ENCODE measurements at places on chromosomes 2 and 18.

DNA sequence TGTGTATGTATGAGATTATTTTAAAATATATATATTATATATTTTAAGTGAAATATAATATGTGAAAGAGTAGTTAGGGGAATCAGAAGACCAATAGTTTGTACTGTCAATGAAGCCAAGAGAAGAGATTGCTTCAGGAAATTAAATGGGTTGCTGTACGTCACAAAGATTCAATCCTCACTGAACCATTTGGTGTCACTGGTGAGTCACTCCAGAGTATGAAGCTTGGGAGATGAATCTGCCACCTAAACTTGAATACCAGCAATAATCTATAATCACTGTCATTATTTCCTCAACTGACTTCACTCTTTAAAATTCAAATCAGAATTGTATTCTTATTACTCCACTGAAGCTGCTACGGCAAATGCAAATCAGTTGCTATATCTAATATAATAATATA is 41.9 kb upstream of the SCN9A start:
- no peak for DNase-seq

DNA sequence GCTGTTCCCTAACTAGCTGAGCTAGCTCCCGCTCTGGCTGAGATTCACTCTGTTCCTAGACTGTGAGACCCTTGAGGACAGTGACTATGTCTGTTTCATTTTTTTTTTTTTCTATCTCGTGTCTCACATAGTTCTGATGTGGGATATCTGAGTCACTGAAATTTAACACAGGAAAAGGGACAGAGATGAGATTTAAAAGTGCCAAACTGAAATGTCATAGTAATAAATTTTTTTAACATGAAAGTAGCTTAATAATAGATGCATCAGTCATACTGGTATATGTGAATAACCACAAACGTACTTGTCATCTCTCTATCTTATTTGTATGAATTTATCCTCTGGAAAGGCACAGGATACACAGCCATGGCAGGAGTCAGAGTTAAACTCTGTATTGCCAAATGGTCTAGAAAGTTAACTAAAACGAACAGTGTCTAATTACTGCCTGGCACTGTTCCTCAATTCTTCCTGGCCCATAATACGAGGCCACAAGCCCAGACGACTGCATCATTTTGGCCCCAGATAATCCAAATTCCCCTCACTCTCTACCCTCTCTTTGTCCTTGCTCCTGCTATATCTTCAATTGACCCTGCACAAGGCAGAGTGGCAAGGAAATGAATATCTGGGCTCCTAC is 87.5 kb downstream of the SATB2 start:
- DNase-seq: no peak

DNA sequence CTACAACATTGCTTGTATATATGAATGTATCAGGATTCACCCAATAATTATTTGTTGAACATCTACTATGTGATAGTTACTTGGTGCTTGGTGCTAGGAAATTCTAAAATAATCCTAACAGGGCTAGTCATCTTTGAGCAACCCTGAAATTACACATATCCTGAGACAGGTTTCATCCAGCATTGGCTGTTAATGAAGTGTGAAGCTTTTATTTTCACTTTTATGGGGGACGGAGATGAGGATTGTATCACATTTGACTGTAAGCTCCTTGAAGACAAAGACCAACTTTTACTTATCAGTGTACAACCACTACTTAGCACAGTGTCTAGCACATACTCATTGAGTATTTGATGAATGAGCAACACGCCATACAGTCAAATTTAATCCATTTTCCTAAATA is 6.8 kb upstream of the GALM start:
- no peak for DNase-seq

DNA sequence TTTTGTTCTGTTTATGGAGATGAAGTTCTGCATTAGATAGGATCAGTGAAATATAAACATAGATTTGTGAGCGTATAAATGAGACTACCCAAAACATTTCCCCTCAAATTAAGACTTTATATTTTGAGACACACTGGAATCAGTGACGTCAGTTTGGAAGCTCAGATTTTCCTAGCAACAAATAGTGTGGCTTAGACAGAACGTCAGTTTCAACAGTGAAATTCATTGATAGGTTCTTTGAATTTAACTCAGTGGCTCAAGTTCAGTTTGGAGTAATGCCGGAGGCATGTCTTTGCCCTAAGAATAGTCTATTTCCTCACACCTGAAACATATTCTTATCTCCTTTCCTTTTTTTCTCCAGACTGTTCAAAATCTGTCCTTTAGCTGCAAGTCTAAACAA is 113.6 kb upstream of the ARHGAP15 start:
- no peak for DNase-seq

- no peak for DNase-seq
These were observed 76.6 kb upstream of the GRB14 start for GRCh38 chr2:164697688-164698461.

- DNase-seq: no peak
These were observed 132.0 kb upstream of the RGPD4 start for GRCh38 chr2:107694667-107695066.

DNA sequence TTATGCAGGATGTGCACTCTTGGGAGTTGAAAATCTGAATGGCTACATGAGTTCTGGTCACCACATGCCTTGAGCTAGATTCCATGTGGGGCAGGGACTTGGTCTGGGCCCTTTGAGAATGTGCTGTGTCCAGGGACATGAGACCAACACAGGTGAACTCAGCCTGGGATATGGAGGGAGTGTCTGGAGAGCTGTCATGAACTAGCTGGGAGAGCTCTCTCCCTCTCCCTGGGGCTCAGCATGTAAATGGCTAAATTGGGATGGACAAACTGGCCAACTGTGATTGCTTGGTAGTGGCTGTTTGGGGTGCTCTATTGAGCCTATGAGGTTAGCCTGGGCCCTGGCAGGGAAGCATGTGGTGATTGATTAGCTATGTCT is 105.1 kb upstream of the HS6ST1 start:
- DNase-seq: no peak

GRCh38 chr2:61185231-61185728 is 23.3 kb downstream of the C2orf74 start:
- DNase-seq: no peak

- no peak for DNase-seq
These were observed 253.3 kb downstream of the MREG start for GRCh38 chr2:215760091-215760490.

GRCh38 chr18:63859781-63860475 is 27.6 kb upstream of the SERPINB2 start:
- no peak for DNase-seq

DNA sequence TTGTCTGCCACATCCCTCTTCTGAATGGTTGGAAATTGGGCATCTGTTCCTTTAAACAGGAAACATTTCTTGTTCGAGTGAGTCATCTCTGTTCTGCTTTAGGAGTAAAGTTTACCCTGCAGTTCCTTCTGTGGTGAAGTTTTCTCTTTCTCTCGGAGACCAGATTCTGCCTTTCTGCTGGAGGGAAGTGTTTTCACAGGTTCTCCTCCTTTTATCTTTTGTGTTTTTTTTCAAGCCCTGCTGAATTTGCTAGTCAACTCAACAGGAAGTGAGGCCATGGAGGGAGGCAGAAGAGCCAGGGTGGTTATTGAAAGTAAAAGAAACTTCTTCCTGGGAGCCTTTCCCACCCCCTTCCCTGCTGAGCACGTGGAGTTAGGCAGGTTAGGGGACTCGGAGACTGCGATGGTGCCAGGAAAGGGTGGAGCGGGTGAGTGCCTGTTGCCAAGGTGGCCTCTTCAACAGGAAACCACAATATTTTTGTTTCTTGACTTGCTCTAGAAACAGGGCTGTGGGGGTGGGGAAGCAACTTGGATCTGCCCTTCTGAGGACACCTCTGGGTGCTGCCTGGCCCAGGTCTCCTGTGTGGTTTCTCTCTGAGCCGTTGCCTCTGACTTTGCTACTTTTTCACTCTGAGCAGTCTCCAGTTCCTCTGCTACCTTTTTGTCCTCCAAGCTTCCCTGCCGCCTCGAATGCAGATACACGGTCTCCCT is 2.2 kb upstream of the CASP8 start:
- DNase-seq: peak; percentile 48

GRCh38 chr2:177264693-177265587 is at the start of gene NFE2L2:
TSS of gene NFE2L2 (minus strand) at chr2:177264727. CDS start at chr2:177264576, 151 bp downstream.
- DNase-seq: peak; percentile 96

DNA sequence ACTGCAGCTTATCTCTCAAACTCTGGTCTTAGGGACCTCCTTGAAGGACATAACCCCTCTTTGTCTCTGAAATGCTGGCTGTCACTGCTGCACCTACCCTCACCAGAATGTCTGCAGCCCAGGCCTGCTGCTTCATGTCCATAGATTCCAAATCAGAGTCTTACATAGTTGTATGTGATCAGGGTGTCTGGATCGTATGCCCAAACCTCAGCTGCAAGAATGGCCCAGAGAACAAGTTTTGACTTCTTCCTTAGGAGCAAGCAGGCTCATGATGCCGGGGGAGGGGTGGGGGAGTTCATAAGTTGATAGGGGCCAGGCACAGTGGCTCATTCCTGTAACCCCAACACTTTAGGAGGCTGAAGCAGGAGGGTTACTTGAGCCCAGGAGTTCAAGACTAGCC is 55.8 kb upstream of the RMDN2 start:
- no peak for DNase-seq

GRCh38 chr2:10137053-10137843 is 14.7 kb downstream of the RRM2 start:
- DNase-seq: no peak

- no peak for DNase-seq
These were observed 9.0 kb downstream of the CRACDL start for GRCh38 chr2:98927027-98927426.

- no peak for DNase-seq
These were observed 29.6 kb downstream of the MREG start for GRCh38 chr2:215983581-215984351.

- no peak for DNase-seq
These were observed 3.6 kb upstream of the ONECUT2 start for GRCh38 chr18:57431467-57432080.

DNA sequence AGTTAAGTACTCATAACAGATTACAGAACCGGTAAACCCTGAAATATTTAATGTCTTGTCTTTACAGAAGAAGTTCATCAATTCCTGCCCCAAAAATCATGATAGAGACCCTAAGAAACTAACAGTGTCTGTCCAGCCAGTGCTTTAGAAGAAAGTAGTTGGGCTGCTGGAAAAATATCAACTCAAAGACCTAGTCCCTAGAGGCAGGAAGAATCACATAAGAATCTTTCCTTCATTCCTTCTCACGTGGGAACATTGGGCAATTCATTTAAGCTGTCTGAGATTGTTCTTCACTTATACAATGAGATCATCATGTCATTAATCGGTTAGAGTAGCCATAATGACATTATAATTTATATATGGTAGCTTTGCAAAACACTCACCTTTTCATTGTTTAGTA is 156.4 kb downstream of the CCBE1 start:
- no peak for DNase-seq

GRCh38 chr2:113266431-113266830 is 12.3 kb downstream of the PAX8 start:
- DNase-seq: no peak

DNA sequence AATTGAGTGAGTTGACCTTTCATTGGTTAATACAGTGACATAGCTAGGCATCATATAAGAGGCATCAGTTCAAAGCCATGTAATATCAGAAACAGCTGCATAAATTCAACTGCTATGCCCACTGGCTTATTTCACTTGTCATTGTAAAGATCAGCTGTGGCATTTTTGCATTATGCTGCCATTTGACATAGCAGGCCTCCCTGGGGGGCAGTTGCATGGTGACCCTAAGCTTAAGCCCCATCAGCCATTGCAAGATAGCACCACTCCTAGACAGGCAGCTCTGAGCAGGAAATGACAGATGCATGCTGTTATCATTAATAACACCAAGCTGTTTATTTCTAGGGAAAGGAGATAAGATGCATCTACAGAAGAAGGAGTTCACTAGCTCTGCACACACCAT is 233.4 kb upstream of the CNTNAP5 start:
- no peak for DNase-seq

DNA sequence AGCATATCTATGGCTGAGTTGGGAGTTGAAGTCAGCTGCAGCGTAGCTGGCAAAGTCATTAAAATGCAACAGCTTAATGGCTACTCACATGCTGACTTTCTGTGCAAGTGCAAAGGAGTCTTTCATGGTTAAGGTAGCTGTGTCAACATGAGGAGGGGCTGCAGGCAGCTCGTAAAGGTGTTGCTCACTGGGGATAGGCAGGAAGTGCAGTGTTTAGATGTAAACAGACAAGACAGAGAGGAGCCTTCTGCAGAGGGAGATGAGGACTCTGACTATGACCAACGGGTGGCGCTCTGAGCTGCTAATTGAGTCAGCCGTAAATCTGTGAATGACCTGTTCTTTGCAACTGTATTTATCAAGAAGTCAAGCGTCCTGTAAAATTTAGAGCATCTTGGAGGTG is 22.3 kb upstream of the CAVIN2 start:
- DNase-seq: no peak

- no peak for DNase-seq
These were observed 18.0 kb upstream of the PDE1A start for GRCh38 chr2:182444806-182445205.

GRCh38 chr2:151796774-151797173 is 31.4 kb downstream of the ARL5A start:
- no peak for DNase-seq

- DNase-seq: no peak
These were observed 236.8 kb downstream of the SETBP1 start for GRCh38 chr18:44917216-44918141.

GRCh38 chr2:237727363-237727762 is 71.2 kb upstream of the RBM44 start:
- no peak for DNase-seq

GRCh38 chr18:8450013-8450412 is 159.2 kb upstream of the RAB12 start:
- DNase-seq: no peak

- DNase-seq: no peak
These were observed 364.3 kb downstream of the RNF144A start for GRCh38 chr2:7281231-7282201.

- DNase-seq: peak; percentile 14
These were observed 28.8 kb upstream of the WDR75 start for GRCh38 chr2:189412330-189412953.

DNA sequence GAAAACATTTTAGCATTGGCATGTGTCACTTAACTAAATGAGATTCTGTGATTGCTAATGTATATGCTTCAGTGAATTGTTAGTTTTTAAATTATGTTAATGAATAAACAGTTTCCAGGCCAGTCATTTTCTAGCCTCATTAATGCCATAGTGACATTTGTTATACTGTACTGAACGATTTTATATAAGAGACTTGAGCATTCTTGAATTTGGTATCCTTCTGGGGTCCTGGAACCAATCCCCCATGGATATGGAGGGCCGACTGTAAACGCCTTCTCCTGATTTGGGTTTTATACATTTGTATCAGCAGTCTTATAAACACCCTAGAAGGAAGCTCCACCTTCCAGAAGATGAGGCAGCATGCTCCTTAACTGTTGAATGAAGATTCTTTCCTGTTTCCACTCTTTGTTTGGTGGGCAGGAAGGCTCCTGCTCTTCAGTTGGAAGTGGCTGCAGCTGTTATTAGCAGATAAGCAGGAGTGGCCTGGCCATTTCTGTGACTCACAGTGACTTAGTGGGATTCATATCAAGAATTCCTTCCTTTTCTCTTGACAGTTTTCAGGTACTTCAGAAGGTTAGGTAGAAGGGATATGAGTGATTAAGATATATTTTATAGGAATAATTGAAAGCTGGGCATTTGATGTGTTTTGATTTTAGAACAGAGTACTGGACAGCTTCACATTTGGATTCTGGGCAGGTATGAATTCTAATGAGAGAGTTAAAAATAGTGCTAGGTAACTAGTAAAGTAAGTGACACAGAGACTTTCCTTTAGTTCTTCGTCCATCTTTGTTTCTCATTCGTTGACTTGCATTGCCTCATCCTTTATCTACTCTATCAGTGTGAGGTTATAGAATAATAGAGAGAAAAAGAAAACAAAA is 124.9 kb downstream of the PLCL1 start:
- DNase-seq: no peak
